A172 (cell line): ENCODE measurements at places on chromosomes 7 and 10.

DNA sequence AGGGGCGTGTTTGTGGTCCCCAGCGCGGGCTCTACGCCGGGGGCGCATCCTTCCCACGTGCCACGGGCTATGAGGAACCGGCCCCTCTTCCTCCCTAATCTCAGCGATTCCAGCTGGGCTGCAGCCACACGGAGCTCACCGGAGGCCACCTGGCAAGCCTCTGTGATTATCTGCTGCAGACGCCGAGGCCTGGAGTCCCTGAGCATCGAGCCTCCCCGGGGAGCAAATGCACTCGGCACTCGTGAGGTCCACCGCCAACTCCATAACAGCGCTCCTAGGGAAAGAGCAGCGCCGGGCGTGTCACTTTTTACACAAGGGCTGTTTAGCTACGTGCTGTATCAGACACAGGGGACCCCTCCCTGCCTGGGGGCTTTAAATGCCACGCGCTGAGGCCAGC lies 101.2 kb downstream of the DYNC2I1 start:
- DNase-seq = no peak

DNA sequence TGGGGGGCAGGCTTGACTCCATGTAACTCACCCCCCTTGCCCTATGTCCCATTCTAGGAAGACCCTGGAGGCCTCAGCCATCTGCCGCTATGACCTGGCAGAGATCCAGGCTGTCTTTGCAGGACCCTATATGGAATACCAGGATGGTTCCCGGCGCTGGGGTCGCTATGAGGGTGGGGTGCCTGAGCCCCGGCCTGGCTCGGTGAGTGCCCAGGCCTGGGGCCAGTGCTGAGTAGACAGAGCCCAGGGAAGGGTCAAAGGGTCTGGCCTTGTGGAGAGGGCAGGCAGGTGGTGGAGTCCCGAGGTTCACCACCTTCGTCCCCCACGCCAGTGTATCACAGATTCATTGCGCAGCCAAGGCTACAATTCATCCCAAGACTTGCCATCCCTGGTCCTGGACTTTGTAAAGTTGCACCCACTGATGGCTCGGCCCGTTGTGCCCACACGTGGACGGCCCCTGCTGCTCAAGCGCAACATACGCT lies 7.5 kb downstream of the MRPL43 start:
- DNase-seq = no peak

GRCh38 chr7:149804106-149804505 lies 30.7 kb upstream of the ZNF467 start:
- DNase-seq = no peak

- DNase-seq = no peak
These were observed 3.8 kb downstream of the RARRES2 start for GRCh38 chr7:150337659-150338081.

- DNase-seq = no peak
These were observed 129.9 kb upstream of the TAC1 start for GRCh38 chr7:97601931-97602457.
